ENCODE measurements at places on chromosomes 3 and 15.

DNA sequence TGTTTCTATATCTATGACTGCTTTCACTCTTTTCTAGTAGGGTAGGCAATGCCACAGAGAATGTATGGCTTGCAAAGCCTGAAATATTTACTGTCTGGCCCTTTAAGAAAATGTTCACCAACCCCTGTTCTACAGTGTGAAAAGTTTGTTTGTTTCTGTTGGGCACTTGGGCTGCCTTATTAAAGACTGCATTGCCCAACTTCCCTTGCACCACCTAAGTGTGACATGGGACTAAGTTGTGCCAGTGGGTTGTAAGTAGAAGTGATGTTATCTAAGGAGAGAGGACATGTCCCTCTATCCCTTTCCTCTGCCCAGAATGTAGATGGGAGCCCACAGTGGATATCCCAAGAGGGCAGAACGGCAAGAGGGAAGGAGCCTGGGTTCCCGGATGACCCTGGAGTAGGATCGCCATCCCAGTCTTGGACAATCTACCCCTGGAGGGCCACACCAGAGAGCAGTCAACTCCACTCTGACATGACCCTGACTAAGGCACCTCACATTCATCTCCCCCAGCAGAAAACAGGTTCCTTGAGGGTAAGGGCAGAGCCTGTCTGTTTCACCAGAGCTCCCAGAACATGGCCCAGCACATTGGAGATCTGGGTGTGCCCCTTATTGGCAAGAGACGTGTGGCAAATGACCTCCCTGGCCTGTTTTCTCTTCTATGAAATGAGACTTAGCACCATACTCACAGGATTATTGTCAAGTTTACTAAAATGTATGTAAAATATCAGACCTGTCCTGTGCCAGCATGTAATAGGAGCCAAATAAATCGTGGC is 138.8 kb downstream of the SMAD6 start:
- no peak for DNase-seq

GRCh38 chr15:80530737-80531365 is 126.7 kb downstream of the ARNT2 start:
- DNase-seq, result no peak

DNA sequence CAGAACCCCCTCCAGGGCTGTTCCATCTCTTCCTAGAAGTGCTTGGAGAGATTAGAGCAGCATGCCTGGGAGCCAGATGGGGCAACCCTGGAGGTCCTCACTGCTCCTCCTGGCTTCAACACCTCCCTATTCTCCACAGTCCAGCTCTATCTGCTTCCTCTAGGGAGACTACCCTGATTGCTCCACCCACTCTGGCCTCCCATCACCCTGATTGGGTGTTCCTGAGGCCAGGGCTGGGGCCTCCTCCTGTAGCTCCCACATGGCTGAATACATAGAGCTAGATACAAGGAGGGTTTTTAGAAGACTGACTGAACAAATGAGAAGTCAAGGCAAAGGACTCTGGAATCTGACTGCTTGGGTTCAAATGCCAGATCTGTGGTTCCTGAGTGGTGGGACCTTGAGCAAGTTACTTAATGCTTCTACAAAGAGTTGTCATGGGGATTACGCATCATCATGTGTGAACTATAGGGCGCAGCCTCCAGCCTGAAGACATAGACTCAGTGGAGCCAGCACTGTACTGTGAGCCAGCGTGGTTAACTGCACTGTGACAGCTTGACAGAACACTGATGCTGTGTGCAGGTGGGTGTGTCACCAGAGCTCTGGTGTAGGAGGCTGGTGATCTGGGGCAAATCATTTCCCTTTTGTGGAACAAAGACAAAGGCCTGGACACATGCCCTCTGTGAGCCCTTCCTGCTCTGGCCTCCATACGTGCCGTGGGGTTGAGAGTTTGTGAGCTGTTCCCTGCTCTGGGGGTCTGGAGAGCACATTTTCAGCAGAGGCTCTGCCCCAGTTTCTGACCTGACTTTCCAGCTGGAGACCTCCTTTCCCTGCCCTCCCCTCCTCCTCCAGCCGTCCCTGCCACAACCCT is 74.8 kb downstream of the SCN5A start:
- DNase-seq, result no peak

- no peak for DNase-seq
Measured at GRCh38 chr15:70432924-70433495, 330.3 kb downstream of the UACA start.

GRCh38 chr3:12995389-12996180 is 77.6 kb downstream of the IQSEC1 start:
- DNase-seq, result no peak

DNA sequence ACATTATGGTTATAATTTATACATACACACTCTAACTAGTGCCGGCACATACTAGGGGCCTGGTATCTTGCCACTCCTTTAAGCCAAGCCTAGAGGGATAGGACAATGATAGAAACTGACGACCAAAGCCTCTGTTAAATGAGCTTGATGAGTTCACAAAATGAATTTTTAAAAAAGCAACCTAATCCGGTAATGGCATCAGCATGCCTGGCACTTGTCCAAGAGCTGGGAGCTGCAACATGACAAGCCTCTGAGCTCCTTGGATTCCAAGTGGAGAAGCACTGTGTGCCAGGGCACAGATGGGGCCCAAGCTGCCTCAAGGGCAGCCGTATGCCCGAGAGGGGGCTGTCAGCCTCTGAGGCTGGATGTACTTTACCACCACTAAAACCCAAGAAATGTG is 9.7 kb downstream of the ETV5 start:
- no peak for DNase-seq

DNA sequence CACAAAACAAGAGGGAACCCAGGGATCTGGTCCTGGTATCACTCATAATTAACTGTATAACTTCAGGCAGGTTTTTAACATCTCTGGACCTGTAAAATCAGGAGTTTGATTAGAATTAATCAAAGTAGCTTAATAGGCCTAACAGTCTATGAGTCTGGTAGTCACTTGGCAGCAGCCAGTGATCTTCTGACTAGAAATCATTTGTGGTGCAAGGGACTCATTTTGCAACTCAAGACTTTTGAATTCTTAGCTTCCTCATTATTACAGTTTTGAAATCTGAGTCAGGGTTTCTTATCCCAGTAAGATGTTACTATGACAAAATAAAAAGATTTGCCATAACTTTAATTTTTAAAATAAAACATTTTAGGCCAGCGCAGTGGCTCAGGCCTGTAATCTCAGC is 70.8 kb downstream of the TMCC1 start:
- no peak for DNase-seq

- no peak for DNase-seq
Measured at GRCh38 chr3:71524672-71525071, 58.9 kb downstream of the FOXP1 start.

DNA sequence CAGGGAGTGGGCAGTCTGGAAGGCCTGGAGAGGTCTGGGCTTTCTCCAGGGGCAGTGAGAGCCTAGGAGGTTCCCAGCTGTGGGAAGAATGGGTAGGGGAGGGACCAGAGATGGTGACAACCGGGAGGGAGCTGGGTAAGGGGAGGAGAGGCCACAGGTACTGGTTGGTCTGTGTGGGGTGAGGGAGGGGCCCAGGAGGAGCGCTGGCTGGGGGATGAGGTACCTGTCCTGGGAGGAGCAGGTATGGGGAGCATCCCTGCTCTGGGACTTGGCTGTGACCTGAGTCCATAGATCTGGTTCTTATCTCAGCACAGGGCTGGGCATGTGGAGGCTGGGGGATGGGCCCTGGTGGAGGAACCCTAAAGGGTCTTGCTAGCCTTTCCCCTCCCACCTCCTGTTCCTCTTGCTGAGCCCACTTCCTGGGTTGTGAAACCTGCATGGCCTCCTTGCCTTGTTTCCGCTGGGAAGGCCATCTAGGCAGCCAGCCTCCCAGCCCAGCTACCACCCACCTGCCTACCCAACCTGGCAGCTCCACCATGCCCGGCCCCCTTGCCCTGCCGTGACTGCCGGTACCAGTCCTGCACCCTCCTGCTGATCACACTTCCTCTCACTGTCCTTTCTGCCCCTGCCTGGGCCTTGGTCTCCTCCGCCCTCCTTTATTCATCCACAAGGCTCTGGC is 11.0 kb downstream of the PRKCD start:
- DNase-seq, result peak; percentile 60

DNA sequence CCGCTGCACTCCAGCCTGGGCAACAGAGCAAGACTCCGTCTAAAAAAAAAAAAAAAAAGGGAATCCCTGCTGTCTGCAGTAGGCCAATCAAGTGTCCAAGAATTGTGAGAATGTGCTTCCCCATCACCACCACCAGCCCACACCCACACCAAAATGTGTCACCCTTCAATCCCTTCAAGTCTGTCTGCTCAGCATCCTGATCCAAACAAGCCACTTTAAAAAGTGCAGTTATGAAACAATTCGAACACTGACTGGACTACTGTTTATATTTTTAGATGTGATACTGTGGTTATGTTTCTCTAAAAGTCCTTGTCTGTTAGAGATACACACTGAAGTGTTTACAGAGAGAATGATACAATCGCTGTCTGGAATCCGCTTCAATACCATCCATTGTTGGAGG is 78.1 kb upstream of the CGNL1 start:
- no peak for DNase-seq

GRCh38 chr3:36776436-36776835 is 12.1 kb upstream of the DCLK3 start:
- DNase-seq, result no peak

- DNase-seq, result no peak
Measured at GRCh38 chr3:134363381-134363755, 10.9 kb downstream of the AMOTL2 start.

GRCh38 chr15:68382286-68383007 is 49.5 kb downstream of the ITGA11 start:
- no peak for DNase-seq

DNA sequence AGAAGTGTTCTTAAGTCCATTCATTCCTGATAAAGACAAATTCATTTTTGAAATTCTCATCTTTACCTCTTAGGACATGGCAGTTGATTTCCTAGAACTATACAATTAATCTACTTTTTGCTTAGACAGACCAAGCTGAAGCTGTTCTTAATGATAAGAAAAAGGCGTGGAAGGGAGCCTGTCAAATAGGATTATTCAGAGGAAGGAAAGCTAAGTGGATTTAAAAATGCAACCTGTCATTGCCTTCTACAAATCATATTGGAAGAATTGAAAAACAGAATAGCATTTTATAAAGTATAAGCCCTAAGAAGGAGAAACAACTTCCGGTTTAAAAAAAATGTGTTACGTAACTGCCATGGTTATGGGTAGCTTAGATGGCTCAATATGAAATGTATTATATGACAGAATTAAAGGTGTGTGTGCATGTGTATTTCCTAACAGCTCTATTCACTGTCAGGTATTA is 81.2 kb upstream of the RAP2B start:
- DNase-seq, result no peak

DNA sequence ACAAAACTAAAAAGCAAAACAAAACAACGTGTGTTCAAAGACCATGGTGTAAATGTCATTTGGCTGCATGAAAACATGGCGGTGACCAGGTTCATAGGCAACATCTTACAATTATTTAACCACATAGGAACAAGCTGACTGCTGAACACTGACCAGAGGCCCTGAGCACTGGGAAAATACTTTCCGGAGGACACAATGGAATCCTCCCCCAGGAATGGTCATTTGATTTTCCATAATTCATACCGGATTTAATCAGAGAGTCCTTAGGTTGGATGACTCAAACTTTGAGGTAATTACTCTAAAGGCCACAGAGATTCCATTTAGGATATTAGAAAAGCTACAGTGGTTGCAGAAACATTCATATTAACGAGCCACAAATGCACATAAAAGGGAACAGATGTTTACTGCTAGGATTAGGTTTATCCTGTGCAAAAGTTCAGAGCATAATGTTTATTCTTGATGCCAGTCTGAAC is 254.7 kb downstream of the NR1D2 start:
- DNase-seq, result no peak

DNA sequence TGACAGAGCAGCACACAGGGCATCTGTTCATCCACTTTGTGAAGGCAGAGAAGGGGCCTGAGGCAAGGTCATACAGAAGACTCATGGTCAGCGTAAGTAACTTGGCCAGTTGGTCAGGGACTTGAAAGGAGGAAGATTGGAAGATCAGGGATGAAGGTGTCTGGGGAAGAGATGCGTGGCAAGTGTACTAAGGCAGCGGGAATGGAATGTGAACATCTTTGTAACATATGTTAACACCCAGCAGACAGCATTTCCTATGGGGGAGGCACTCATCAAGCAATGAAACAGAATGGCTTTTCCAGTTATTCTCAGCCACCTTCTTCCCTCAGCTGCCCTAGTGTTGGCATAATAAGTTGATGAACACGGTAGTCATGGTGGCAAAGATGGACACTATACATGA is 7.8 kb upstream of the RFC4 start:
- no peak for DNase-seq

- DNase-seq, result peak; percentile 23
Measured at GRCh38 chr3:108477511-108478147, 32.8 kb downstream of the MYH15 start.

DNA sequence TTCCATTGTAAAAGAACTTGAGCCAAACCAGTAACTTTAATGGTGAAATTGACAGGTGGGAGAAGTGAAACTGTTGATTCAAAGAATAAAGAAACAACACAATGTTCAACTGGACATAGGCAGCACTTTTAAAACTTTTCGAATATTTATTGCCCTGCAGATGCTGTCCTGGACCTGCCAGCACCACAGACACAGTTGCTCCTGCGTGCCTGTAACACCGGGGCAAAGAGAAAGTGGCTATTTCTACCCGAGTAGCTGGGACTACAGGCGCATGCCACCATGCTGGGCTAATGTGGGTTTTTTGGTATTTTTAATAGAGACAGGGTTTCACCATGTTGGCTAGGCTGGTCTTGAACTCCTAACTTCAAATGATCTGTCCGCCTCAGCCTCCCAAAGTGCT is 7.4 kb downstream of the IL5RA start:
- no peak for DNase-seq

DNA sequence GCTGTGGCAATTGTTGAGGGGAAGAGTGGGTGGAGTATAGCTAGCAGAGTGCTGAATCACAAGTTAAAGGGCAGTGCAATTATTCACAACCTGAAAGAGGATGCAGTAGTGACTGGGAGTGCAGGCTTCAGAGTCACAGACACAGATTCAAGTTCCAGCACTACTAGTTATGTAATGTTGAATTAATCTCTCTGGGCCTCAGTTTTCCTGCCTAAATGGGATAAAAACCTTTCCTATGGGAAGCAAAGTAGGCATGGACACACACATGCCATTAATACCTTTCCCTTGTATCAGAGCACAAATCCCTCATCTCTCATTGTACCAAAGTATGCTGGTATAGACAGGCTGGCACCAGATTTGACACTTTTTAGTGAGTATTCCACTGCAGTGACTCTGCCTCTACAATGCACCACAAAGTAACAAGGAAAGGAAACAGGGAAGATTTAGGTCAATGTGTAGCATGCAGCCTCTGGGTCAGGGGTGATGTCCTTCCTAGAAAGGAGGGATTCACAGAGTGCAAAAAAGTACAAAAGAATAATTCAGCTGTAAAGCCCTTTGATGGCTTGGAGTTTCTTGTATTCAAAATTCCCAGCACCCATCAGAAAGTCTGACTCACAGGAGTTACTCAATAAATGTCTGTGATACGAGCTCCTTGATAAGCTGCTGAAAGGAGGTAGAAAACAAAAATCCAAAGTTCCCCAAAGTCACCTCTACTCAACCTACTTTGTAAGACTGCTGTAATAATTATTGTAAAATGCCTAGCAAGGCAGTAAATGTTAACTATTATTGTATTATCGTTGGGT is 507.5 kb upstream of the TGFBR2 start:
- DNase-seq, result no peak

GRCh38 chr3:112043621-112044201 is 9.2 kb downstream of the TMPRSS7 start:
- DNase-seq, result peak; percentile 72

- DNase-seq, result no peak
Measured at GRCh38 chr3:3107858-3108257, 2.3 kb downstream of the IL5RA start.
